PC-9 (cell line): ENCODE measurements at places on chromosomes 3 and 15. TPM values are rescaled to one million over a fixed set of nuclear protein-coding genes. Genes with fewer than 3 reads are reported as not detected.

AMT gene
- 12.9 and 17.6 TPM in 2 replicates for total RNA-seq

CPNE9 gene
- total RNA-seq = not detected in 2 replicates

PRC1 gene
- total RNA-seq = 145 and 180 TPM in 2 replicates

POLR2H gene
- total RNA-seq = 153 and 167 TPM in 2 replicates

HCLS1 gene
- 2.2 and 2.6 TPM in 2 replicates for total RNA-seq

C2CD4A gene
- 0.09 TPM in 1 of 2 replicates, not detected in the other for total RNA-seq

DNAH1 gene
- 5.9 and 6.6 TPM in 2 replicates for total RNA-seq

TRPM1 gene
- total RNA-seq = not detected in 2 replicates

DNA sequence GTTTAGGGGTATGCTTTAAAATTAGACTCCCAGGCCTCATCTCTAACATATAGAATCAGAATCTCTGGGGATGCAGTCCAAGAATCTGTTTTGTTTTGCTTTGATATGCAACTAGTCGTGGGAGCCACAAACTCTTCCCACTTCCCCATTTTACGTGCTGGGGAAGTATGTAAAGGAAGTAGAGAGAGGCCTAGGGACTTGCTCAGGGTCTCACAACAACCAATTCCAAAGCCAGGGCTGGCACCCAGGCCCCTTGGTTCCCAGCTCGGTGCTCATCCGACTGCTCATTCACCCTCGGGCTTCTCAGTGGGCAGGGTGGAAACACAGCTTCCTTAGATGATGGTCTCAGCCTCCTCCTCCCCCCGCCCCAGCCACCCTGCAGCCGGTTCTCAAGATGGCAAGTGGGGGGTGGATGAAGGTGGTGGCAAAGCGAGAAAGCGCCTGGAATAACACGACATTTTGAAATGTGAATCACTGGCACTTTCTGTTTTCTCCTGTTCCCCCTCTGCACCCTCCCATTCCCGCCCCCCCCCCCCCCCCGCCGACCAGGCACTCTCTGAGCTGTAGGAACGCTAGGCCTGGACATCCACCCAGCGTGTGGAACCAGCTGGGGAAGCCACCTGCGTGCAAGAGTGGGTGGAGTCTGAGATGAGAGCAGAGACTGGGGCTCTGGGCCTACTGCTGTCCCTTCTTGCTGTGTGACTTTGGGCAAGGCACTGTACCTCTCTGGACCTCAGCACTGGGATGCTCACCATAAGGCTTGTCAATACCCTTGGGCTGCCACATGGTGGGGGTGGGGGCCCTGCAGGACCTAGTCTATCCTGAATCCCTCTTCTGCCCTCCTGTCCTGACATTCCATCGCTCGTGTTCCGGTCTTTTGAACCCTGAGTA is 214.5 kb downstream of the RPLP1 start:
- DNase-seq = no peak

DNA sequence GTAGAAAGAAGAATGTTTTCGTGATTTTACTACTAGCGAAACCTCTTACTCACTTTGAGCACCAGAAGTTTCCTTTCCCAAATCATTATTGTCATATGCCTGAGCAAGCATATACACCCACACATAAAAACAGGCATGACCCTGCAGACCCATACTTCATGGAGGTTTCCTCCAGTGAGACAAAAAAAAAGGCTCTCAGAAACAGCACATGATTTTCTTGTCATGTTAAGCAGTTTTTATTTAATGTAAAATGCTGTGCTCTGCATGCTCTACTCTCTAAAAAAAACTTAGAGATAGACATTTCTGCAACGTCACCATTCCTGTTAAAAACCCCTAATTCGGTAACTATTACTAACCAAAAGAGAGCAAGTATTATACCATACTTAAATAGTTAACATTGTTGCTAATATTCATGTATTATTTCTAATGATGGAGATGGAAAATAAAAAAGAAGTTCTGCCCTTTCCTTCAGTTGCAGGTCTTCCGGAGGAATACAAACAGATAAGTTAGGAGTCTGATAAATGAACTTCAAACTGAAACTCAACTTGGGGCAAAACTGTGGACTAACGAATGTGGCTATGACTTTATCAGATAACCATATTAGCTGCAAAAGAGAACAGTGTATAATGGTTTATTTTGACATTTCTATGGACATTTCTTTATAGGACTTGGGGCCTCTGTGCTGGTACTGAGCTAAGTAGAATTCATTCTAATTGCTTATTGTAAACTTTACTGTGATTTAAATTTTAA is 15.9 kb downstream of the CD200R1 start:
- no peak for DNase-seq

DNA sequence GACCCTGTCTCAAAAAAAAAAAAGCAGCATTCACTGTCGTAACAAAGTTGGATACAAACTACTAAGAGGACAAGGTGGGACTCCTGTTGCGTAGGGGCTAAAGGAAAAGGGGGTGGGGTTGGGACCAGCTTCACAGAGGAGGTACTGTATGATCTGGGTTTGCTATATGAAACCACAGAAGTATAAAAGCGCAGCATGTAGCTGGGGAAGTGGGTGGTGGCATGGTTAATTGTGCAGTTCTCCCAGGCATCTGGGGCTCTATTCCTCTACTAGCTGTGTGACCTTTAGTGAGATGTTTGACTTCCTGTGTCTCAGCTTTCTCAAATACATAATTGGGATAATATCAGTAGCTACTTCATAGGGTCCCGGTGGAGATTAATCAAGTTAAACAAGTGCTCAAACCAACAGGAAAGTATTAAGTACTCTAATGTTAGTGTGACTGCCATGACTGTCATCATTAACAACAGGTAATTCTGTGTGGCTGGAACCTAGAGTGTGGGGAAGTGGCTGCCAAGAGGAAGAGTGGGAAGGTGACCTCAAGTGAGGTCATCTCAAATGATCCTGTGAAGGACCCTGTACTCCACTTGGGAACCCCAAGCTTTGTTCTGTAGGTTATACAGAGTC is 11.5 kb downstream of the PARP16 start:
- no peak for DNase-seq

DNA sequence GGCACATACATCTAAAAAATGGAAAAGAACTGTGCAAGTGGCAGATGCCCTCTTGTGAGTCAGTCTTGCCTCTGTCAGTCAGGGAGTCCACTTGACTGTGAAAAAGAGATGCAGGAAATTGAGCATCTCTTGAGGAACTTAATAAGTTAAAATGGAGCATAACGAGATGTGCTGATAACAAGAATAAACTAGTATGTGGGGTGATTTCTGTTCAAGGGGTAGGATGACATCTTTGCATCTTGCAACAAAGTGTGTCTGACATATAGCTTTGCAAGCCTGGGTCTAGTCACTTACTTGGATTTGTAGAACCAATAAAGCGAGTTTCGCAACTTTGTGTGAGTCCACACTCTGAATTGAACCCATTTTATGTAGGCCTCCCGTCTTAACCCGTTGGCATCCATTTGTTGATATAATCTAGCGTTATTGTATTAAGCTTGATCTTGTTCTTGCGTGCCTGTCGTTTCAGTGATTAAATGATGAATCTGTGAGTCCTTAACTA is 2.2 kb downstream of the USP3 start:
- DNase-seq = no peak

GRCh38 chr15:69526081-69527061 is 73.8 kb downstream of the RPLP1 start:
- no peak for DNase-seq

GRCh38 chr15:44035781-44036699 is 159.0 kb downstream of the FRMD5 start:
- no peak for DNase-seq

DNA sequence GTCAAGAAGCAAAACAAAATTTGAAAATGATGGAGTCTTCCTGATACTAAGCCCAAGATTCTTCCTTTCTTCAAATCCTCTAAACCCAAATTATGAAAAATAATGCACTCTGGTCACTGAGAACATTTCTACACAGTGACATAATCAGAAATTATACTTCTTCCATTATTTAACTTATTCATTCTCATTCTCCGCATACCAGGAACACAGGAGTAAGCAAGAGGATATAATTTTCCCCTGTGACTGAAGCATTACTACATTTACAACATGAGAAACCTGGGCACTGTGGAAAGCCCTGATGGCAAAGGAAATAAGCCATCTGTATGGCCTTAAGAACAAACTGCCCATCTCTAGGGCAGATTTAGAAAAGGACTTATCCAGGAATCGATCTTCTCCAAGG is 47.0 kb downstream of the EXD1 start:
- no peak for DNase-seq

DNA sequence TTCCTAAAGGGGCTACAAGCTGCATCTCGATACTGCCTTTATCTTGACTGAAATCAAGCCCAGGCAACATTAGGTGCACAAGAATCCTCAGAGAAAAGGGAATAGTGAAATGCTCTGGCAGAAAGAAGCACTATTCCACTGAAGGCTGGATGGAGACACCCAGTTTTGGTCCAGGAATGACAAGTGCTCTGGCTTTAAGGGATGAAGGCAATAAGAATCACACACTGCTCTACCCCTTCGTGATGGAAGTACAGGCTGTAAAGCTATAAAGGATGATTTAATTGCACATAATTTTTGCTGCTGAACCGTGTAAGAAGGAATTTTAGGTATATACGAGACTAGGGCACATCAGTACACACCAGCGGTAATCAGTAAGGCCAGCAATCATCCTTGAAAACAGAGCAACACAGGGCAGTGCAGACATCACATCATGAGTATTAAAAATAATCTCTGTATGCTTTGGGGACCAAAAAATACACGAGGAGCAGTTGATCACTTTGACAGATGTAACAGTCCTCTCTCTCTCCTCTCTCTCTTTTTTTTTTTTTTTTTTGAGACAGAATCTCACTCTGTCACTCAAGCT is 414.6 kb upstream of the TBL1XR1 start:
- no peak for DNase-seq
